ENCODE measurements at places on chromosomes 1 and 21. TPM values are rescaled to one million over a fixed set of nuclear protein-coding genes. Genes with fewer than 3 reads are reported as not detected.

RIPK4 gene
- 1.8 TPM for total RNA-seq

CD2 gene
- not detected for total RNA-seq

DNA sequence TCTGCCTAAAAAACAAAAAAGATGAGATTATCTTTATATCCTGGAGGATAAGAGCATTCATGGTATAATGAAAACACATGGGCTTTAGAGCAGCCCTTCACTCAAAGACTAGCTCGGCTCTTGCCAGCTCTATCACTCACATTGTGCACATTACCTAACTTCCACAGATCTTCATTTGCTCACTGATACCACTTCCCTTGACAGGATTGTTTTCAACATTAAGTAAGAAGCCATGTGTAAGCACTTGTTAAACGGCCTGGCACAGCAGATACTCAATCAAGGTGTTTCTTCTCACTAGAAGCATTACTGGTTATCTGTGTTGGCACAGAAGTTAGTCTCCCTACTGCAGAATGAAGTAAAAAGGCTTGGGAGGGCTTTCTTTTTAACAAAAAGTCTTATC, 18.7 kb downstream of the LPGAT1 start:
- DNase-seq = no peak

GRCh38 chr1:206829875-206830274, 35.5 kb upstream of the IL20 start:
- DNase-seq = no peak

DNA sequence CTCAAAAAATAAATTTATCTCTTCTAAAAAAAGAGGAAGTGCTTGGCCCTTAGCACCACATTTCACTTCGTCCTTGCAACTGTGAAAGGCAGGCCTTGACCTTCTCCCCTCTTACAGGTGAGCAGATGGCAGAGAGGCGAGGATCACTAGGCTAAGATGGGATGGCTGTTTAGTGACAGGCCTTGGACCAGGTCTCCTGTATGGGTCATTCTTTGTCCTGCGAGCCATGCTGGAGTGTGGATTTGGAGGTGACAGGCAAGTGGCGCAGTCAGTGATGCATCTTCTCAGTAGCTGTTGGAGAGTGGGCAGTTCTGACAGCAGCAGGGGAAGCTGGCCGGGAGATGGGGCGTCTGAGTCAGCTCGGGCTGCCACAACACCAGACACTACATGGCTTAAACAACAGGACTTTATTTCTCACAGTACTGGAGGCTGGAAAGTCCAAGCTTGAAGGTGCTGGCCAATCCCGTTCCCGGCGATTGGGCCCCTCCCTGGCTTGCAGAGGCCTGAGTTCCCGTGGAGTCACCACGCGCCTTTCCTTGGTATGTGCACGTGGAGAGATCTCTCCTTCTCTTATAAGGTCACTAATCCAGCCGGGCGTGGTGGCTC, 16.5 kb downstream of the SLC27A3 start:
- DNase-seq = no peak

- DNase-seq = peak; percentile 55
Observed at GRCh38 chr1:178093951-178094738, at the start of gene RASAL2. Gene RASAL2, plus strand, starts transcription at chr1:178094104. Its CDS starts 389 bp downstream, at chr1:178094493.

- no peak for DNase-seq
Observed at GRCh38 chr1:167141963-167142362, 48.1 kb downstream of the STYXL2 start.

DNA sequence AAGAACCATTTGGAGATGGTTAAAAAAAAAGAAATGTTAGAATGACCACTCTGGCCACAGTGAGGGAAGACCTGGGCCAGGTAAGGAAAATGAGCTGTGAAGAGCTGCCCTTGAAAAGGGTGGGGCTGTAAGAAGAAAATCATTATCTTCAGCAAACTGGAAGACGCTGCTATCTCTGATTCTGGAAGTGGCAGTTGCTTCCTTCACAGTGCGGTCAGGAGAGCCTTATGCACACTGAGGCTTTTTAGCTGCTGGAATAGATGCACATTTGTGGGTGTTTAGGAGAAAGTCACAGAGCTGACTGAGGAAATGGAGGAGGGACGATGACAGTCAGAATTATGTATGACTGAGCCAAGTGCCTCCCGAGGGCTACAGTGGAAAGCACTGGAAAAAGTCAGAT, 91.6 kb downstream of the TBX19 start:
- no peak for DNase-seq

DNA sequence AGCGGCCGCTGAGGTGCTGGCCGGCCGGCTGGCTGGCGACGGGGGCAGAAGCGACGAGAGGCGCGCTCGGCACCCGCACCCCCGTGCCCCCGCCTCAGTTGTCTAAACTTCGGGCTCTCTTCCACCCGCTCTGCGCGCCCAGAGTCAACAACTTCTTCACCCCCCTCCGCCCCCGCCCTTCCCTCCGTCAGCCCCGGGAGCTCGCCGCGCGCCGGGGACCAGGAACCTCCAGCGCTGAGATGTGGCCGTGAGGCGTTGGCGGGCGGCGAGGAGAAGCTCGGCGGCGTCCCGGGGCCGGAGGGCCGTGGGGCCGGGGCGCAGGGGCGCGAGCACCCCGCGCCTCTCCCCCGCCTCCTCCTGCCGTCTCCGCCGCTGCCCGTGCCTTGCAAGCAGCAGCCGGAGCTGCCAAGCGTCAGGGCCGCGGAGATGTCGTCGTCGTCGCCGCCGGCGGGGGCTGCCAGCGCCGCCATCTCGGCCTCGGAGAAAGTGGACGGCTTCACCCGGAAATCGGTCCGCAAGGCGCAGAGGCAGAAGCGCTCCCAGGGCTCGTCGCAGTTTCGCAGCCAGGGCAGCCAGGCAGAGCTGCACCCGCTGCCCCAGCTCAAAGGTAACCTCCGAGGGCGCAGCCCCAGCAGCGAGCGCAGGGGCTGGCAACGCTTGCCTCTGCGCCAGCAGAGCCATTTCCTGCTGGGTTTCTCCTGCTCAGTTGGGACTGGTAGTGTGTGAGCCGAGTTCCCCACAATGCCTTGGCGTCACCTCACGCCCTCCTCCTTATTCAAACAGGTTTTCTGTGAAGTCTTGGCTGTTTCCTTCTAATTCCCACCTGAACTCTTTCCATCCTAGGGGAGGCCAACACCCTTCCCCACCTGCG, 710 bp downstream of the PPP2R5A start:
- peak; percentile 42 for DNase-seq

- no peak for DNase-seq
Observed at GRCh38 chr1:201570181-201570885, 31.4 kb downstream of the NAV1 start.

- no peak for DNase-seq
Observed at GRCh38 chr1:8660411-8660828, 157.0 kb downstream of the RERE start.

All from NCI-H460 (cell line).